T-helper 17 cell (primary cell): ENCODE measurements at places on chromosomes 5 and 9.

GRCh38 chr5:174381241-174381640 lies 335.7 kb downstream of the NSG2 start:
- no peak for DNase-seq

- DNase-seq, result no peak
Measured at GRCh38 chr5:81017320-81017719, 57.2 kb downstream of the RASGRF2 start.

GRCh38 chr9:127961613-127962155 lies 19.1 kb downstream of the EEIG1 start:
- no peak for DNase-seq

DNA sequence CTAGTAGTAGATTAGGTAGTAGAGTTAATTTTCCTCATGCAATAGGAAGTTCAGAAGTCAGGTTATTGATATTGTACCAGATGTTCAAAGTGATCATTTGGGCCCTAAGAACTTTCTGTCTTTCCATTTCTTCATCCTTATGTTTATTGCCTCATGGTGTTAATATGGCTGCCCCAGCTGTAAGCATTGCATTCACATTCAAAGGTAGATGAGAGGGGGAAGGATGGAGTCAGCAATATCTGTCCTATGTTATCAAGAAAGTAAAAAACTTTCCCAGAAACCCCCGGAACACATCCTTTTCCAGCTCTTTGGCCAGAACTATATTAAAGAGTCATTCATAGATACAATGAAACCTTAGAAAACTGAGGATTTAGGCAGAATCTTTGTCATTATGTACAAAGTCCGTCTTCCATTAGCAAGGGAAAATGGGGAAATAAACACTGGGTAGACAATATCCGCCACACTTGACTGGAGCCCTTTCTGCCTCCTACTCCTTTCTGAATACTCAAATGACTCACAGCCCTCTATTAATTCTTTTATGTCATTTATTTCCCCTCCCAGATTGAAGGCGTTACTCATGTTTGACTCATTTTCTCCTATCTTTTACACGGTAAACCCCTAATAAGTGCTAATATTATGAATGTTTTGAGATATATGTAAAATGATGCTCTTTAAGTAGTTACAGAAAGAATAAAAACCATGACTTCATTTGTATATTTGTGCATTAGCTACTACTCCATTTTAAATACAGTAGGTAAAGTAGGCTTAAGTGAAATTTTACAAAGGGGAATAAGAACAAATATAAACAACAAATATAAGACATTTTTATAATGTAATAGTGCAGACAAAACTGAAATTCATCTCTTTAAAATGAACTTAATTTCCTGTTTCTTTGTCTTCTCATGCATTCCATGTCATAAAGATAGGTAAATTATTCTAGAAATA lies 127.6 kb downstream of the SLF1 start:
- DNase-seq, result no peak

DNA sequence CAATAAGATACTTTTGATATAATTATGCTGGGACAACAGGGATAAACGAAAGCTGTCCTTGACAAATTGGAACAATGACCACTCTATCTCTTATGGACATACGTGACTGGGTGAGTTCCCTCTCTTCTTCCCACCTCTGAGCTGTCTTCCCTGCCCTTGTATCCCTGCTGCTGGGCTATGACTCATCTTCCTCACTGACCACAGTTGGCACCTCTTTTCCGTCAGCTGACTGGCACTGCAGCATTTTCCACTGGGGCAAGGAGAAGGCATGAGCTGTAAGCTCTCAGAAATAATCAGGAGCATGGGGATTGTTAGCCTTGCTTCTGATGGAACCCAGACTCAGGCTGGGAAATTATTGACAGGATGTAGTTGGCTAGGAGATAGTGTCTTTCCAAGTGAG lies 48.7 kb downstream of the PCSK1 start:
- no peak for DNase-seq

DNA sequence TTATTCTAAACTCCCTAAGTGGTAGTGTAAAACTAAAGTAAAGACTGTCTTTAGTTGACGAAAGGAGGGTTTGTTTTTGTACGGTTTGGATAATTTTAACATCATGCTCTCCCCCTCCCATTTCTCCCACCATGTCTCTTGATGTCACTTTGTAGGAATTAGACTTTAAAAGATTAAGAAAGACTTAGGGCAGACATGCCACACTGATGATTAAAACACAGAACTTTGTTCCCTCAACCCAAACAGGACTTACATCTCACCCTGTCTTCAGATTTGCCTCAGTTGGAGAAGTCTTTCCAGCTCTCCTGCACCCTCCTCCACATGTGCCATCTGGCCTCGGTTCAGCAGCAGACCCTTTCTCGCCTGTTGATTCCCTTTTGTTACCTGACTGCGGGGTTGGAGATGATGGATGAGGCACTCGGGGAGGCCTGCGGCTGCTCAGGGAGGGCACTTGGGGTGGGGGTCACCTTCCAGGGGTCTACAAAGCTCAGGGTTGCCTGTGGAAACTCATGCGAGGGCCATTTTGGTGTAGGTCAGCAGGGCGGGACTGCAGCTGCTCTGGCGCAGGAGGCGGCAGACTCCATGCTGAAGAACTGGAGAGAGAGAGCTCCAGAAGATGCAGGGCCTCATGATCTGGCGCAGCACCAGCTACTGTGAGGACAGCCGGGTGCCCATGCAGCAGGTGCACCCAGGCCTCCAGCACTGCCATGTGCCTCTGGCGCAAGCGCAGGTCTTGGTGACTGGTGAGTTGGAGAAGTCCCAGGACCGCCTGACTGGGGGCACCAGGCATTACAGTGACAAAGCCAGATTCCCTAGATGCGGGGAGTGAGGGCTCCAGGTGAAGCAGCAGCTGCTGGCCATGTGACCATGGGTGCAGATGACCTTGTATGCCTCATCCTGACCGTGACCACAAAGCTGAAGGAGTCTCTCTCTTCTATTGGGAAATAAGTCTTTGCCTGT lies 24.5 kb upstream of the EXOC3 start:
- DNase-seq, result no peak

- no peak for DNase-seq
Measured at GRCh38 chr9:82247318-82247717, 258.7 kb downstream of the SPATA31D1 start.

GRCh38 chr5:109884676-109885075 lies 194.9 kb downstream of the MAN2A1 start:
- no peak for DNase-seq

GRCh38 chr5:145681216-145681615 lies 153.9 kb downstream of the PRELID2 start:
- DNase-seq, result no peak

- no peak for DNase-seq
Measured at GRCh38 chr5:56574778-56575177, 240.6 kb upstream of the MAP3K1 start.

- no peak for DNase-seq
Measured at GRCh38 chr9:80041821-80042220, 470.1 kb downstream of the TLE4 start.

- DNase-seq, result no peak
Measured at GRCh38 chr9:5586391-5586802, 42.5 kb upstream of the RIC1 start.

GRCh38 chr5:29114331-29114768 lies 2076.0 kb upstream of the CDH9 start:
- no peak for DNase-seq

GRCh38 chr9:13878241-13878711 lies 435.7 kb downstream of the NFIB start:
- no peak for DNase-seq

DNA sequence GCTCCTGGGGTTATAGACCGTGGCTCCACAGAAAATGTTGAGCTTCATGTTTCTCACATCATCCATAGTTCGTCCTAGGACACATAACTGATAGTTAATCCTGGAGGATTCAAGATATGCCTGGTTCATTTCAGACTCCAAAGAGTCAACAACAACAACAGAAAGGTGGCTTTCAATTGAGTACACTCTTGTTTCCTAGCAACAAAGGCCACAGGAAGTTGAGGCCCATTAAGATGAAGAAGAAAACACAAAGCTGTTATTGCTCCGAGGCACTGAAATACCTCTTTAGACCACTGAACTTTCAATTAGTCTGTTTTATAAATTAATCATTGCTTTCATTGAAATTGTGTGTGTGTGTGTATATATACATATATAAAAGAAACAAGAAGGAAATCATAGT lies 154.5 kb downstream of the YIPF5 start:
- no peak for DNase-seq

- no peak for DNase-seq
Measured at GRCh38 chr5:44691802-44692201, 116.9 kb upstream of the MRPS30 start.

DNA sequence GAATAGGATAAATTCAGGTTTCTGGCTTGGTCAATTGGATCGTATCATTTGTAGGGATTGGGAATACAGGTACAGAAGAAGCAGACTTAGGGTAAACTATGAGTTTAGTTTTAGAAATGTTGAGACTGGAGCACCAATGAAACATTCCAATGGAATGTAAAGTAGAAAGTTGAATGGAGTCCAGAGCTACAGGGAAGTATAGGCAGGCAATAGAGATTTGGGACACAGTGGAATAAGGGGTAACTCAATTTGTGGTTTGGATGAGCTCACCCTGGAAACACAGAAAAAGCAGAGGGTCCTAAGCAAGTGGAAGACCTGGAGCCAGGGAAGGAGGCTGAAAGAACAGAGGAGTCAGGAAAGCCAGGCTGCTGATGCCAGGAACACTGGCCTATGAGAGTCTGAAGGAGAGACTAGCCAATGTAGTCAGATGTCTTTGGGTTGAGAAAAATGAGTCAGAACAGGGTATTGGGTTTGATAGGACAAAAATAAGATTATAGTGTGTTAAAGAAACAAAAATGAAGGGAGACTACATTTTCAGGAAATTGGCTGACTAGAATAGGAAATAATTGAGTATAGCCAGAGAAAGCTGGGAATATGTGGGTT lies 72.8 kb downstream of the STARD4 start:
- DNase-seq, result no peak

DNA sequence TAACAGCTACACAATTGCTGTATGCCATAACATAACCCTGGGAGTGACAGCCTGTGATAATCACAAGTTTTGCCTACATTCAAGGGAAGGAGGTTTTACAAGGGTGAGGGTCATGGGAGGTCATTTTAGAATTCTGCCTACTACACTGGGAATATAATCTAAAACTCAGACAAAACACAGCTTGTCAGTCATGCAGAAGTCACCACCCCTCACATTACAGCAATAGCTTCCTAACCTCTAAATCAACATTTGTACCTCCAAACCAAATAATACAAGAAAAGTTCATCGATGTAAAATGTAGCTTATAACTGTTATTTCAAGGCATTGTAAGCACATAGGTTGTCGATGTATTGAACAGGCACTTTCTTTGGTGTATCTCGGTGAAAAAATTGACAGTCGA lies 139.0 kb downstream of the FAM114A2 start:
- DNase-seq, result no peak

- no peak for DNase-seq
Measured at GRCh38 chr5:19492861-19493260, 495.1 kb downstream of the CDH18 start.

DNA sequence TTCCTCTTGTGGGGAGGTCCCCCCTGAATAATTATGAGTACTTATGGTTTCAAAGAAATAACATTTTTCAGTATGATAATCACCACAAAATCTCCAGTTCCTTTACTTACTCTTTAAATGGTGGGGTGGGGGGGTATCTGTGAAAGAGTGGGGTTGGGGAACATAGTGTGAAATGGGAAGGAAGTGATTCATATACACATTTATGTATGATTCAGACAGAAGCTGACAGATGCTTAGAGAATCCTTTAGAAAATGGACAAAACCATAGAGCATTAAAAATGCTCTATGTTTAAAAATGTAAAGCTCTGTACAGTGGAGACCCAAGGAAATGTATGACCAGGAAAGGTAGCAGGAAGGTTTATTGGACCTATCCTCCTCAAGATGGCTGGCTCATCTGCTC lies 267.5 kb upstream of the GRIA1 start:
- DNase-seq, result no peak

DNA sequence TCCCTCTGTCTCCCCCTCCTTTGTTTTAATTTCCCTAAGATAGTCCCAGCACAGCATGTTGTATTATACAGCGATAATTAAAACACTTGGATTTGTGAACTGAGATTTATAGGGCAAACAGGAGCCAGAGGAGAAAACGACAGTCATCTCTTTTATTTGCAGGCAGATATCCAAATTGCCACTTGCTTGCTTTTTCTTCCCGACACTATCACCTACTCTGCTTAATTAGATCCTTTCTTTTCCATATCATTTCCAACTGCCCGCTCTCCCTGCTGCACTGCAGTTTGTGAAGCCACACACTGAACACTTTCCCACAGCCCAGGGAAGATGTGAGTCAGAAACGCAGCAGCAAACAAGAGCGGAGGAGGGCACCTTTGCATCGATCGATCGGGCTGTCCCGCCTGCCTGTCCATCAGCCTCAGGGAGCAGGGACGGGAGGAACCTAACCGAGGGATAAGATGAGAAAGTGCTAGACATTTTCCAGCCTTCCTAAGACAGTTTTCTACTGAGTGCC lies 35.8 kb upstream of the SPRY4 start:
- no peak for DNase-seq
